ENCODE measurements at places on chromosomes 1 and 21.
A peak's percentile ranks its signal among the peaks of the same experiment; 100 is the strongest.

DNA sequence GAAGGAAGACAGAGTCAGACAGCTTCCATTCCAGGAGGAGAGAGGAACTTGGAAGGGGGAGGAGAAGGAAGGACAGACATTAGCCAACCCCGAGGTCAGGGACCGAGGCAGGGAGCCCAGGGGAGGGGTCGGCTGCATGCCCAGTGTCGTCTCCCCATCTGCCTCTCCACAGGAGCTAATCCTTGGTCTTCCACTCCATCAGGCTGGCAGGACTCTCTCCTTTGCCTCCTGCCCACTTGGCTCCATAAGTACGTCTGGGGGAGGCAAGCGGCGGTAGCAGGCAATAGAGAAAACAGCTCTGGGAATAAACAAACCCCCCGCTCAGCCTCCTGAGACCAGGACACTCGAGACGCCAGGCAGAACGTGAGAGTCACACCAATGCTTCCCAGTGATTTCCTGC, 71.3 kb downstream of the GRIK3 start:
- no peaks in the 10 kb centered on the region for H3K4me1 ChIP-seq
- H3K4me3 ChIP-seq, result no peak overlapping the region

DNA sequence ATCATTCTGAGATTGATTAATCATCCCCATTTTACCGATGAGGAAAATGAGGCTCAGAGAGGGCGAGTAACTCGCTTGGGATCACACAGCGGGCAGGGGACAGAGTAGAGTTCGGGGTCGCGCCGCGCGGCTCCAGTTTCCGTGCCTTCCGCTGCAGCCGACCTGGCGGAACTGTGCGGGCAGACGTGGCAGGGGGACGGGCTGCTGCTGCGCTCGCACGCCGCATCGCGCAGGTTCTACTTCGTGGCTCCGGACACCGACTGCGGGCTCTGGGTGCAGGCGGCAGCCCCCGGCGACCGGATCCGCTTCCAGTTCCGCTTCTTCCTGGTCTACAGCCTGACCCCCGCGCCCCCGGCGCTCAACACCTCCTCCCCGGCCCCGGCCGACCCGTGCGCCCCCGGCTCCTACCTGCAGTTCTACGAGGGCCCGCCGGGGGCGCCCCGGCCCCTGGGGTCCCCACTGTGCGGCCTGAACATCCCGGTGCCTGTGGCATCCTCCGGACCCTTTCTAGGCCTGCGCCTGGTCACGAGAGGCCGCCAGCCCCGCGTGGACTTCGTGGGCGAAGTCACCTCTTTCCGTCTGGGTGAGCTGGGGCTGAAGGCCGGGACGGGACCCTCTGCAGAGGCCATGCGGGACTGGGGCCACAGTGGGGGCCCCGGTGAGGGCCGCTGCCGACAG, 2.3 kb downstream of the LDLRAD2 start:
- H3K27ac ChIP-seq, result no peak overlapping the region
- DNase-seq, result no peak
- peaks cover 5% of the 10 kb centered on the region for H3K27me3 ChIP-seq
- H3K4me3 ChIP-seq, result peak overlapping the region; percentile 5
- H3K4me1 ChIP-seq, result no peaks in the 10 kb centered on the region

DNA sequence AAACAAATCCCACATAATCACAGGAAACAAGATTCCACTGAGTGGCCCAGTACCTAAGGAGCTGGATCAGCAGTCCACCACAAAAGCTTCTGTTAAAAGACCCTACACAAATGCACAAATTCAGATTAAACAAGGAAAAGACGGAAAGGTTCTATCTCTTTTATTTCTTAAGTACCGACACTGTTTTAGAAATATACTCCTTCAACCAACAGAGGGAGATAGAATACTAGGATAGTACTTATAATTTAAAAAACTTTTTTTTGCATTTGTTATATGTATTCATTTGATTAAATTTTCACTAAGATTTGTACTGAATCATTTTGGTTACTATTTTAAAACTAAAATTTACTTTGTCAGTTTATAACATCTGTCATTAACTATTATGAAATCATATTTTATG, 12.5 kb downstream of the CDC7 start:
- H3K36me3 ChIP-seq, result no peaks in the 10 kb centered on the region
- H3K4me3 ChIP-seq, result no peak overlapping the region
- H3K27me3 ChIP-seq, result no peaks in the 10 kb centered on the region
- no peaks in the 10 kb centered on the region for H3K4me1 ChIP-seq

- H3K4me1 ChIP-seq, result peaks cover 8% of the 10 kb centered on the region
- H3K27ac ChIP-seq, result no peak overlapping the region
- DNase-seq, result no peak
- no peak overlapping the region for H3K4me3 ChIP-seq
- H3K27me3 ChIP-seq, result no peaks in the 10 kb centered on the region
- peaks cover 52% of the 10 kb centered on the region for H3K36me3 ChIP-seq
Measured at GRCh38 chr1:214364386-214364785, 83.4 kb downstream of the SMYD2 start.

GRCh38 chr1:91345395-91346005, 59.1 kb downstream of the HFM1 start:
- no peaks in the 10 kb centered on the region for H3K36me3 ChIP-seq
- H3K4me1 ChIP-seq, result no peaks in the 10 kb centered on the region
- DNase-seq, result no peak
- H3K27ac ChIP-seq, result no peak overlapping the region
- H3K27me3 ChIP-seq, result no peaks in the 10 kb centered on the region

DNA sequence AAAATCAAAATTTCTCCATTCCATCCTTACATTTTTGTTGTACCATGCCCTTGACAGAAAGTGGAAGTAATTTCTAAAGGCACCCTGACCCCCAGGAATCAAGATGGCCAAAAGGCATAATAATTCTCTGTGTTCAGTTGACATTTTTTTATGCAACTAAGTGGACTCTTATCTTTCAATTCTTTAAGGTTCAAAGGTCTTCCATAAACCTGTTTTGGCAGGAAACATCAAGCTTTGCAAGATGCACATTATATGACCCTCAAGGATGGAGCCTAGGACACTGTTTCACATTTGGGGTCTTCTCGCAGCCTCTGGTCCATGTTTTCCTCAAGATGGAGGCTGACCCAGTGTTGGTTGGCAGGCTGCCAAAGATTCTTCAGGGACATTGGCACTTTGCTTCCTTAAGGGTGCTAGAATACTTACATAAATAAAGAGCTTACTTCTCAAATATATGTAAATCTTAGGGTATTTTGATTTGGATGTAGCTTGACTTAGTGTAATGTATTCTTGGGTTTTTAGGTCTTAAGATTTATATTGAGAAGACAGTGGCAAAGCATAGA, 48.0 kb upstream of the COG2 start:
- H3K4me3 ChIP-seq, result no peak overlapping the region
- H3K27ac ChIP-seq, result no peak overlapping the region
- H3K27me3 ChIP-seq, result peaks cover 14% of the 10 kb centered on the region
- H3K36me3 ChIP-seq, result no peaks in the 10 kb centered on the region
- DNase-seq, result no peak
- no peaks in the 10 kb centered on the region for H3K4me1 ChIP-seq

DNA sequence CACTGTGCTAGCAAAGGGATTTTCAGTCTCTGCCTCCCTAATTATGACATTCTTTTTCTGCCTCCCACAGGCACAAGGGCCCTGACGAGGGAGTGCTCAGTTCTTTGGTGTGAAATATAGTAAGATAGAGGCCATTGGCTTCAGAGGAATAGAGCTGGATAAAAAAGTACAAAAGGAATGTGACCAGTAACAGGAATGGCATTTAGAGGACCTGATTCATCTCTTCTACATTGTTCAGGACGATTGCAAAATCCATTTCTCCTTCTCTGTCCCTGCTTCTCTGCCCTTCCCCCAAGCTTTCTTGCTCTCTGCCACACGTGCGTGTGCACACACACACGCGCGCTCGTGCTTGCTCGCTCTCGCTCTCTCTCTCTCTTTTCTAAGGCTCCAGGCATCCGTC, 668.2 kb downstream of the KIF26B start:
- H3K27ac ChIP-seq, result no peak overlapping the region
- peaks cover 5% of the 10 kb centered on the region for H3K4me1 ChIP-seq
- no peaks in the 10 kb centered on the region for H3K27me3 ChIP-seq
- H3K36me3 ChIP-seq, result no peaks in the 10 kb centered on the region

DNA sequence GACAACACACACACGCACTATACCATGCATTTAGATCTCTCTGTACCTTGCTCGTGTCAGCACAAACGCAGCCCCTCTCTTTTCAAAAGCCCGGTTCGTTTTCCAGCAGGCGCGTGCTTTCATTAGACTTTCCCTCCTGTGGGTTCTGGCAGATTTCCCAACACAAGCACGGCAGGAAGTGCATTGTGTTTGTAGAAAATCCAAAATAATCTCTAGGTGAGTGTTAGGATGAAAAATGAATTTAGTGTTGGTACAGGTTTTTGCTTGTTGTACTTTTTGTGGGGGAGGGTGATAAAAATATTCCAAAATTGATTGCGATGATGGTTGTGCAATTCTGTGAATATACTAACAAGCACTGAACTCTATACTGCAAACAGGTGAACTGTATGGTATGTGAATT, 54.1 kb upstream of the POFUT2 start:
- H3K4me1 ChIP-seq, result peaks cover 18% of the 10 kb centered on the region
- peaks cover 2% of the 10 kb centered on the region for H3K27me3 ChIP-seq
- H3K27ac ChIP-seq, result no peak overlapping the region
- H3K4me3 ChIP-seq, result no peak overlapping the region
- no peaks in the 10 kb centered on the region for H3K36me3 ChIP-seq

DNA sequence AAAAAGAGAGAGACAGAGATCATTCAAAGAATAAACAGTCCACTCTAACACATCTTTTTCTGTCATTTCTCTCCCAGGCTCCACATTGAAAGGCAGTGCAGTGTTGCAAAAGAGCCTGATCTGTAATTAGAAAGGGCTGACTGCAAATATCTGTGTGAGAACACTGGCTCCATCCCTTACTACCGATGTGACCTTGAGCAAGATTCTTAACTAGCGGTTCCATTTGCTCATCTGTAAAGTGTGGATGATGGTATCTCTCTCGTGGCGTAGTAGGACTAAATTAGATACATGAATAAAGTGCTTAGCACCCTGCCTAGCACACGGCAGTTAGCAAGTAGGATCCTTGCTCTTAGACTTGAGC, 26.9 kb upstream of the SLC44A3 start:
- no peak for DNase-seq
- H3K4me3 ChIP-seq, result no peak overlapping the region
- H3K36me3 ChIP-seq, result no peaks in the 10 kb centered on the region
- H3K27me3 ChIP-seq, result no peaks in the 10 kb centered on the region
- H3K27ac ChIP-seq, result no peak overlapping the region

- H3K4me3 ChIP-seq, result no peak overlapping the region
- H3K27ac ChIP-seq, result no peak overlapping the region
- DNase-seq, result no peak
- peaks cover 5% of the 10 kb centered on the region for H3K4me1 ChIP-seq
Measured at GRCh38 chr1:16122916-16123315, 33.0 kb downstream of the EPHA2 start.

GRCh38 chr1:192835116-192835515, 26.3 kb downstream of the RGS2 start:
- no peak overlapping the region for H3K4me3 ChIP-seq
- no peaks in the 10 kb centered on the region for H3K36me3 ChIP-seq
- no peak for DNase-seq
- no peaks in the 10 kb centered on the region for H3K27me3 ChIP-seq
- peak overlapping the region; percentile 58 for H3K27ac ChIP-seq

GRCh38 chr1:57422271-57423134, 1.4 kb downstream of the DAB1 start:
- H3K27ac ChIP-seq, result no peak overlapping the region
- H3K36me3 ChIP-seq, result no peaks in the 10 kb centered on the region
- DNase-seq, result no peak
- H3K4me3 ChIP-seq, result no peak overlapping the region
- H3K4me1 ChIP-seq, result peaks cover 8% of the 10 kb centered on the region

- H3K27me3 ChIP-seq, result no peaks in the 10 kb centered on the region
- H3K4me1 ChIP-seq, result peaks cover 26% of the 10 kb centered on the region
- DNase-seq, result no peak
Measured at GRCh38 chr1:174158767-174159251, 511 bp upstream of the RABGAP1L start.

- no peaks in the 10 kb centered on the region for H3K4me1 ChIP-seq
- no peak for DNase-seq
- no peak overlapping the region for H3K4me3 ChIP-seq
Measured at GRCh38 chr1:103942029-103942428, 192.3 kb downstream of the AMY1C start.

DNA sequence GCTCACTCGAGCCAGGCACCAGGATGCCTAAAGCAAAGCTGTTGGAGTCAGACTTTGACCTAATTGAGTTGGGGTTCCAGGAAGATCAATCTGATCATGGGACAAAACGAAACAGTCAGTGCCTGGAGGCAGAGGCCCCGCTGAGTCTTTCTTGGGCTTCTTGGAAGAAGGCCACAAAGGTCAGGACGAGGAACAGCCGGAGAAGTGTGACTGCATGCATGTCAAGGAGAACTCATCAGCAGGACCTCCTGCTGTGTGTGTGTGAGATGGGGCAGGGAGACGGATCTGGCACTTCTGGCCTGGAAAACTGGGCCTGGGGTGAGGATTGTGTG, 190.8 kb downstream of the CAMTA1 start:
- H3K27me3 ChIP-seq, result peaks cover 13% of the 10 kb centered on the region
- no peaks in the 10 kb centered on the region for H3K4me1 ChIP-seq
- no peak overlapping the region for H3K27ac ChIP-seq
- DNase-seq, result no peak

- peaks cover 13% of the 10 kb centered on the region for H3K4me1 ChIP-seq
- no peaks in the 10 kb centered on the region for H3K27me3 ChIP-seq
- no peak overlapping the region for H3K4me3 ChIP-seq
- H3K36me3 ChIP-seq, result no peaks in the 10 kb centered on the region
Measured at GRCh38 chr1:183306317-183307042, 111.7 kb downstream of the NMNAT2 start.

- no peak overlapping the region for H3K4me3 ChIP-seq
- no peaks in the 10 kb centered on the region for H3K27me3 ChIP-seq
- H3K27ac ChIP-seq, result no peak overlapping the region
- no peaks in the 10 kb centered on the region for H3K36me3 ChIP-seq
Measured at GRCh38 chr1:57798543-57798942, 374.7 kb upstream of the DAB1 start.

GRCh38 chr1:109314795-109315194, 8.0 kb upstream of the MYBPHL start:
- no peaks in the 10 kb centered on the region for H3K36me3 ChIP-seq
- H3K4me1 ChIP-seq, result no peaks in the 10 kb centered on the region

DNA sequence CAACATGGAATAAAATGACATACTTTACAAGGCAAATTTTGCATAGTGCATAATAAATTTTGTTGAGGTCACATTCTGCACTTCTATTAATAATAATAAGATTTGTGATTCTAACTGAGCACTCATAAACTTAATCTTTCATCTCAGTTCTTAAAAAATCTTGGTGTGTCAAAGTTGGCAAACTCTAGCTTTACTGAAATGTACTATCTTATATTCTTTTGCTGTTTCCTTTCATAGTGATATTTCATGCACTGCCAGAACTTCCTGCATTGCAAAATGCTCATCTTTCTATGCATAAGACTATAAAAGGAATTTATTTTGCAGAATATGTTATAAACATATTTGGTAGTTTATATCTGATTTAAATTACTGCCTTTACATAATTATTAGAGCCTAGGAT, 797.6 kb downstream of the ADGRL2 start:
- no peak for DNase-seq
- no peaks in the 10 kb centered on the region for H3K27me3 ChIP-seq
- H3K4me3 ChIP-seq, result no peak overlapping the region

GRCh38 chr1:212242288-212242984, 42.8 kb upstream of the PPP2R5A start:
- H3K4me1 ChIP-seq, result peaks cover 14% of the 10 kb centered on the region
- DNase-seq, result no peak
- no peaks in the 10 kb centered on the region for H3K27me3 ChIP-seq
- no peak overlapping the region for H3K27ac ChIP-seq
- H3K4me3 ChIP-seq, result no peak overlapping the region
- no peaks in the 10 kb centered on the region for H3K36me3 ChIP-seq

GRCh38 chr1:48499211-48499735, 27.3 kb upstream of the SPATA6 start:
- H3K4me1 ChIP-seq, result peaks cover 6% of the 10 kb centered on the region
- DNase-seq, result no peak
- no peaks in the 10 kb centered on the region for H3K36me3 ChIP-seq
- H3K27me3 ChIP-seq, result no peaks in the 10 kb centered on the region
- H3K4me3 ChIP-seq, result no peak overlapping the region
